Stomach (tissue), 19 donors: ENCODE measurements at places on chromosomes 11 and 22. TPM values are rescaled to one million over a fixed set of nuclear protein-coding genes. Genes with fewer than 3 reads are reported as not detected.

- H3K4me3 ChIP-seq = no peak overlapping the region
- no peaks in the 10 kb centered on the region for H3K36me3 ChIP-seq
- H3K4me1 ChIP-seq = no peaks in the 10 kb centered on the region
- DNase-seq = no peak
- H3K27ac ChIP-seq = no peak overlapping the region
These were observed 286.0 kb upstream of the CTSC start for GRCh38 chr11:88623531-88623930.

Gene FGF19
- total RNA-seq = not detected

DNA sequence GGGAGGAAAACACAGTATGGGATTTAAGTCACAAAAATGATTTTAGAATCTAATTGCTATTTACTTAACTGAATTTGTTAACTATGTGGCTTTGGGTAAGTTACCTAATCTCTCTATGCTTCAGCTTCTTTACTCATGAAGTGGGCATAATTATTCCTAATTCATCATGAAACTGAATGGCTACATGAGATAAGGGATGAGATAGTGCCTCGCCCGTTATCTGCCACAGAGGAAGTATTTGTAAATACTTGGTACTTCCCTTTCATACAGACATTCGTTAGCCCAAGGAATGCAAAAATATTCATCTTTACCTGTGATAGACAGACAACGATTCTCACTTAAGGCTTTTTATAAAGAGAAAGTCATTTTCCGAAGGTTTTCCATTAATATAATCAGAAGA, 221.2 kb upstream of the BLID start:
- no peaks in the 10 kb centered on the region for H3K36me3 ChIP-seq
- no peaks in the 10 kb centered on the region for H3K27me3 ChIP-seq
- no peaks in the 10 kb centered on the region for H3K4me1 ChIP-seq

DNA sequence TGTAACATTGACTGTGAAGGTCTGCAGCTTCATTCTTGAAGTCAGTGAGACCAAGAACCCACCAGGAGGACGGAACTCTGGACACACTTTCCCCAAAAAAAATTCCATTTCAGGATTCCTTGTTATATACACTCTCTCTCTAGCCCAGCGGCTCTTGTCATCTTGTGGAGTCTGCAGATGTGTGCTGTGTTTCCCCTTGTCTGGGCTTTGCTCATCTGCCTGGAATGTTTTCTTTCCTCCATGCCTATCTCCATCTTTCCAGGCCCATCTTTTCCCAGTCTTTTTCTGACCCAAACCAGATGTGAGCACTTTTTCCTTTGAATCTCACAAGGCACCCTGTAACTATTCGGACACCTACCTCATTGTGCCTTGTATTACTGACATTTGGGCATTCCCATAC, 5.1 kb upstream of the DRG1 start:
- no peaks in the 10 kb centered on the region for H3K36me3 ChIP-seq
- H3K27me3 ChIP-seq = no peaks in the 10 kb centered on the region
- DNase-seq = no peak

GRCh38 chr22:34303656-34304055, 383.4 kb upstream of the LARGE1 start:
- no peaks in the 10 kb centered on the region for H3K4me1 ChIP-seq
- no peak overlapping the region for H3K4me3 ChIP-seq
- H3K36me3 ChIP-seq = no peaks in the 10 kb centered on the region
- H3K27me3 ChIP-seq = no peaks in the 10 kb centered on the region

DNA sequence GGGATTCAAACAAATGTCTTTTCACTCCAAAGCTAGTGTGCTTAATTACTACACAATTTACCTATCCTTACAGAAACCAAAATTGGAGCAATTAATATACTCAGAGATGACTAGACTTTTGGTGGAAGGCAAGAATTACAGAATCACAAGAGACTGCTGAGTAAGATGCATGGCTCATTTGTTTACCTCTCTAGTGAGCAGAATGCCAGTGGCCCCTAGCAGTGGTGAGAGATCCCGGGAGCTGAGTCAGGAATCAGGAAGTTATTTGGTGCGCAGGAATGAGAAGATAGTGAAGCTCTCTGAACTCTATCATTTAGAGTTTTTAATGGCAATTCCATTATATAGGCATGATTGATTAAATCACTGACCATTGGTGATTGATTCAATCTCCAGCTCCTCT, 188.9 kb upstream of the SESN3 start:
- H3K4me1 ChIP-seq = no peaks in the 10 kb centered on the region
- no peak overlapping the region for H3K4me3 ChIP-seq
- H3K36me3 ChIP-seq = no peaks in the 10 kb centered on the region

Gene CLTCL1
- 4.1 TPM for total RNA-seq
